Hippocampal formation (tissue), 2 donors: ENCODE measurements at places on chromosomes 7 and 10.

GRCh38 chr7:300048-300447 lies 10.1 kb downstream of the FOXL3 start:
- DNase-seq = no peak

- no peak for DNase-seq
Measured at GRCh38 chr7:26891400-26892350, 27.3 kb upstream of the SKAP2 start.

- no peak for DNase-seq
Measured at GRCh38 chr10:104077663-104078151, 8.0 kb downstream of the COL17A1 start.

GRCh38 chr7:121398246-121398645 lies 2.1 kb upstream of the FAM3C start:
- DNase-seq = no peak

GRCh38 chr7:158452331-158452730 lies 135.3 kb downstream of the PTPRN2 start:
- DNase-seq = no peak

GRCh38 chr10:120477021-120477742 lies 20.2 kb downstream of the PLPP4 start:
- no peak for DNase-seq

DNA sequence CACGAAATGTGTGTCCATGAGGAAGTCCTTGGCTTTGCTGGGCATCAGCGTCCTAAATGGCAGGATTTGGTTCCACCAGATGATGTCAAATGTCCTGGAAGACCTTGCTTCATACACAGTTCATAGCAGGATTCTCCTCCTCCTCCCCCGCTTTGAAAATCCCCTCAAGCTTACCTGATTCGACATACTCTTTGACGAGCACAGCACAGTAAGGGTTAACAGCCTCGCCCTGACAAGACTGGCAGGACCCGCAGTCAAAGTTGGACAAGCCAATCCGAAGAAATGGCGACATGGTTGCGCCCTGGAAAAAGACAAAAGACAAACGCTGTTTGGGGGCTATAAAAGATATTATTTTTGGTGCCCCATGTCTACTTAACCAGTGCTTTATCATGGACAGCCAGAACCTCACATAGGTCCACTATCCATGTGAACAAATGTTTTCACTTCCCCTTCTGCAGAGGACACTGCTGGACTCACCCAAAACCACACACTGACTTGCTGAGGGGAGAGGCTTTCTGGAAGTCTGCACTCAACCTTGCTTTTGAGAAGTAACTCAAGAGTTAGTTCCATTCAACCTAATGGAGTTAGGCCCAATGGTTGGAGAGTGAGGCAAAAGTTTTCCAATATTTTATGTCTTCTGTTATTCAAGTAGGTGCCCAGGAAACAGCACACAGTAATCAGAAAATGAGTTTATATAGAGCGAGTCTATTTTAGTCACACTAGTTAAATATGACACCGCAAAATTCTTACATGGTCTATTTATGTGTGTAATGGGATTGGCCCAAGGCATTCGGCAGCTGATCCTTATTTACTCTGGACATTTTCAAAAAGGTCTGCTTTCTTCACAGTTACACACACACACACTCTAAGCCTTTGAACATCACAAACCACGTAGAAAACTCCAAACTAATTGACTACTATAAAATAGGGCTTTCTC lies 65.0 kb downstream of the PRKCQ start:
- no peak for DNase-seq

DNA sequence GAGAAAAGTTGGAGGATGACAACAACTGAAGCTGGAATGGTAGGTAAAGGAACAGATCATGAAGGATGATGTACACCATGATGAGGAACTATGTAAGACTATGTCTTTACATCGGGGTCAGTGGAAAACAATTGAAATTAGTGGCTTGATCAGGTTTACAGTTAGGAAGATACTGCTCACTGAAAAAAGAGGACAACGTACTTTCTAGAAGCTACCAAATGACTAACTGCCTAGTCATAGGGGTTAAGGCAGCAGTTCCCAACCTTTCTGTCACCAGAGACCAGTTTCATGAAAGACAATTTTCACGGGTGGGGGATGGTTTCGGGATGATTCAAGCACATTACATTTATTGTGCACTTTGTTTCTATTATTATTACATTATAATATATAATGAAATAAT lies 91.6 kb upstream of the ANKRD1 start:
- no peak for DNase-seq

DNA sequence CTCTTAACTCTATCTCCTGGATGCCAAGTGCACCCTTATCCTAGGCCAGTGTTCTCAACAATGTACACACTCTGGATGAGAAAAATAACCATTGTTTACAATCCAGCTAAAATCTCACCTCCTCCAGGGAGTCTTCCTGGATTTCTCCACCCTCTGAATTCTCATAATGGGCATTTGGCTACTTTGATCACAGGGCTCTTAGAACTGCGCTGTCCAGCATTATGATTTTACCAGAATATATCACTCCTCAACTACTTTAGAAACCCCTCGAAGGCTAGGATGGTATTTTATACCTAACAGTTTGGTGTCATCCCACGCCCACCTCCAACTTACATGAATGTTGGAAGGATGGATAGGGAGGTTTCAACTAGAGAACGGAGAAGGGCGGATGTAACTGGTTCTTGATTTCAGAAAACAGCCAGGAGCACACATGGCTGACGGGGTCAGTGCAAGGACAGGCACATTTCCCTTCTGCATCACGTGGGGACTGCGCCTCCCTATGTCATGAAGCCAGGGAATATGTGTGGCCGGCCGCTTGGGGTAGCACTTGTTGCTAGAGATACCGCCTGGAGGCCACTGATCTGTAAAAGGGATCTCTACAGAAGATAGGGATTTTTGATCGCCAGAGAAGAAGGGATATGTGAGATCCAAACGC lies 1.2 kb upstream of the ATP6V0E2 start:
- peak; percentile 77 for DNase-seq

DNA sequence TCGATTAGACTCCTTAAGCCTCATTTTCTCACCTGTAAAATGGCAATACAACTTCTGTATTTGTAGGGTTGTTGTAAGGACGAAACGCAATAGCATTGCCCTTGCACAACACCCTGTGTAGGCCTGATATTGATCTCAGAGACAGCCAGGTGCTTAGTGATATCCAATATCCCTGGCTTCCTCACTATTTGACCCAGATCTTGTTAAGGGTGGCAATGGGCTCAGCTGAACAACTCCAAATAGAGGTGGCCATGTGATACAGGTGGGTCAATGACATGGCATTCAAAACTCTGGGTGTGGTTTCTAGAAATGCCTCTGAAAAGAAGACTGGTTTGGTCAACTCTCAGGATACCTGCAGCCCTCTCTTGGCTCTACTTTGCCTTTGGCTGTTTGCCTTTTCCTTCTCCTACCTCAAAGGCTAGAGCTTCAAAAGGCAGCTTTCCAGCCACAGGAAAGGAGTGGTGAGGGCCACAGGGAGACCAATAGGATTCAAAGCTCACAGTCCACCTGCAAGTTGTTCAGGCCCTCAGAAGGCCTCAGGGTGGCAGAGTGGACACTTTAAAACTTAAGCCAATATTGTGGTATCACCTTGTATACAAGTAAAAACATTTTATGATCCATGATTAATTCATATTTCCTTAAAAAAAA lies 14.9 kb upstream of the GATAD1 start:
- DNase-seq = no peak

DNA sequence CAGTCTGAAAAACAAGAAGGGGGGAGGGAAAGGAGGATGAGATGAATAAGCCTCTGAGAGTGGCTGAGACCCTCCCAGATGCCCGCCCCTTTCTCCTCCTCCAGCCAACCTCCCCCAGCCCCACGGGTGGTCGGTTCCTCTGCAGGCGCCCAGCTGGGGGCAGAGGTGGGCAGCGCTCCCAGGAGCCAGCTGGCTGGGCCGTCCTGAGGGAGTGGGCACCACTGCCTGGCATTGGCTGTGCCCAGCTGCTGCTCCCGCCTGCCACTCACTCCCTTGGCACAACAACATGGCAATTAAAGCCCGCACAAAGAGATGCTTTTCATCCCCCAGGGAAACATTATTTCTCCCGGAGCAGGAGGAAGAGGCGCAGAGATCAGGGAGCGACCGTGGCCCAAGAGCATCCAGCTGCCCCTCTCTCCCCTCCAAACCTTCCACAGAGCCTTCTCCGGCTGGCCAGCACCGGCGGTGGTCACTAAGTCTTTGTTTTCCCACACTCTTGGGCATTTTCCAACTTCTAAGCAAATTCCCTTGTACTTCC lies 107.2 kb downstream of the SPDYE5 start:
- DNase-seq = peak; percentile 95

DNA sequence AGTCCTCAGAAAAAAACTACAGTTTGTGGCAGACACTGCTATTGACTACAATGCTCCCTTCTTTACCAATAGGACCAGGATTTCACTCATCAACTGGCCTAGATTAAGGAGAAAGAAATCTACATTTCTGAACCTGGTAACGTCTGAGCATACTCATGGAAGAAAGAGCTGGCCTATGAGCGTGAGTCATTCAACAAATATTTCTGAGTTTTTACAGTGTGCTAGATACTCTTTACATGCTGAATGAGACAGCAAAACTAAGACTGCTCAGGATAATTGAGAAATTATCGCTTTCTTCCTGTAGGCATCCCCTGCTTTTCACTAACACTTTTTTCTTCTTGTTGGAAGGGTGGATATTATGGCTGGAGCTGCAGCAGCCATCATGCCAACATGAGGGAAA lies 609.7 kb downstream of the TNS3 start:
- no peak for DNase-seq

- DNase-seq = no peak
Measured at GRCh38 chr10:119355930-119356329, 148.6 kb downstream of the GRK5 start.

DNA sequence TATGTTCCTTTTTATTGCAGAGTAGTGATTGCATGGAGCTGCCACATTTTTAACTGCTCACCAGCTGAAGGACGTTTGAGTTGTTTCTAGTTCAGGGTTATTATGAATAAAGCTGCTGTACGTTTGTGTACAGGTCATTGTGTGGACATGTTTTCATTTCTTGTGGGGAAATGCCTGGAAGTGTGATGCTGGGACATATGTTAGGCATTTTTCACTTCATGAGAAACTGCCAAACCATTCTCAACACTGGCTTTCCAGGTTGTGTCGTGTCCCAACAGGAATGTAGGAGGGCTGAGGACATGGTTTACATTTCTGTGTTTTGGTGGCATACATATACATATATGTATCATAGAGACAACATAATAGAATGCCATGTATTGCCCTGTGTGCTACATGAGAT lies 73.0 kb downstream of the NEURL1 start:
- DNase-seq = no peak

GRCh38 chr7:24705461-24705954 lies 51.8 kb downstream of the GSDME start:
- no peak for DNase-seq

- DNase-seq = no peak
Measured at GRCh38 chr7:150944066-150945042, 33.8 kb downstream of the KCNH2 start.

- DNase-seq = no peak
Measured at GRCh38 chr10:59561477-59562121, 148.1 kb downstream of the SLC16A9 start.

DNA sequence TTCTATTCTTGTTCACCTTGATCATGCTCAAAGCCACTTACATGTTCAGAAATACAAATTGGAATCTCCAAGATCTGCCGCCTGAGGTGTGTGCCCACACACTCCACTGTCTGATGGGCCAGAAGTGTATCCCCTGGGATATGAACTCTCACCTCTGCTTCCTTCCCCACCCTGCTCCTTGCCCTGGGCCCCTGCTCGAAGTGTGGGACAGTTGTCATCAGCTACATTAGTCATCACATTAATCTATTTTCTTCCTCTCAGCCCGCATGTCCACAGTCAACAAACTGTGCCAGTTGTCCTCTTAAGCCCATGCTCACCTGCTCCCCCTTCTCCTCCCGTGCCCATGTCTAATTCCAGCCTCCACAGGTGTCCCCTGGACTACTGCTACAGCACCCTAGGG lies 154.7 kb downstream of the PTPN20 start:
- DNase-seq = no peak

GRCh38 chr10:22263106-22263505 lies 45.3 kb upstream of the EBLN1 start:
- DNase-seq = no peak

DNA sequence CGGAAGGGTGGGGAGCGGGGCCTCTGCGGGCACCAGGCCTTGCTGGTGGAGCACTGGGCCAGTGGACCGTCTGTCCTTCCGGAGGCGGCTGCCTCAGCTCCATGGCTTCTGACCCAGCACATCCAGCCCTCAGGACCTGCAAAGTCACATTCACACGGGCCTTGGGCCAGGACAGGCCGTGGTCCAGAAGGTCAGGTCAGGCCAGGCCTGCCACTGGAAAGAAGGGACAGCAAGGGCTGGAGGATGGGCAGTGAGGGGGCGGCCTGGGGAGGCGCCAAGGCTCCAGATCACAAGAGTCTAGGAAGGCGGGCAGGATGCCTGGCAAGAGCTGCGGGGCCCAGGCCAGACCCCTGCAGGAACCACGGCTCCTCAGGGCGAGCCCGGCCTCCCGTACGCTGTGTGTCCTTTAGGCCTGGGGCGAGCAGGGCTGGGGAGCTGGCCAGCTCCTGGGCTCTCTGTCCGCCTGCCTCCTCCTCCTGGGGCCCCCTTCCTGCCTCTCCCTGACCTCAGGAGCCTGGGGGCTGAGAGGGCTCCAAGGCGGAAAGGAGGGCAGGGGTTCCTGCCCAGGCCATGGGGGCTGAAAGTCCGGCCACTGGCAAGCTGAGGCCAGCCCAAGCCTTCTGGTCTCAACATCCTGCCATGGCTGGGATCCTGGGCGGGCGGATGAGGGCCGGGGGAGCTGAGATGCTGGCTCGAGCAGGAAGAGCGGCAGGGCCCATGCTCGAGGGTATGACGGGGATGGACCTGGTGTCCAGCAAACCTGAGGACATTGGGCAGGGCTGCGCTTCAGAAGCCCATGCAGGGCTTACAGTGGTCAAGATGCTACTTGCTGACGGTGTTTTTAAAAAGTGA lies 225.8 kb downstream of the ELFN1 start:
- DNase-seq = no peak

GRCh38 chr10:70096016-70096704 lies 36.5 kb downstream of the AIFM2 start:
- no peak for DNase-seq

DNA sequence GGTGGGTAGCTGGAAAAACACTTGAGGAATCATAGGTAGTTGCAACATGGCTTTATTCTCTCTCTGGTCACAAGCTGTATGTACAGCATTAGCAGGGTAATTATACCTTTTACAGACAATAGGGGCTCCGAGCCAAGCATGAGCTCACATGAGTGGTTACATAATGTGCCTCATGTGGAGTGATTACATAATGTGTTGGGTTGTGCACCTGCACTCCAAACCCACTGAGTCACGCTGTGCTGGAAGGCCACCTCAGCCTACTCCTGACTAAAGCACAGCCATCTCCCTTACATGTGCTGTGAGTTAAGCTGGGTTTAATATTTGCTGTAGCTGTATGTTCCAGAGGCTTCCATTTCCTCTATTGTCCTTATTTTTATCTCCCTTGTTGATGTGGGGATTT lies 348.7 kb upstream of the SEMA3C start:
- no peak for DNase-seq
